ENCODE measurements at places on chromosomes 5 and 9.

GRCh38 chr5:133293960-133294359 is 242.1 kb downstream of the HSPA4 start:
- no peak for DNase-seq

- DNase-seq = no peak
Measured at GRCh38 chr5:131979816-131980215, 31.6 kb downstream of the ACSL6 start.

GRCh38 chr5:96404191-96404867 is 28.7 kb downstream of the PCSK1 start:
- no peak for DNase-seq

DNA sequence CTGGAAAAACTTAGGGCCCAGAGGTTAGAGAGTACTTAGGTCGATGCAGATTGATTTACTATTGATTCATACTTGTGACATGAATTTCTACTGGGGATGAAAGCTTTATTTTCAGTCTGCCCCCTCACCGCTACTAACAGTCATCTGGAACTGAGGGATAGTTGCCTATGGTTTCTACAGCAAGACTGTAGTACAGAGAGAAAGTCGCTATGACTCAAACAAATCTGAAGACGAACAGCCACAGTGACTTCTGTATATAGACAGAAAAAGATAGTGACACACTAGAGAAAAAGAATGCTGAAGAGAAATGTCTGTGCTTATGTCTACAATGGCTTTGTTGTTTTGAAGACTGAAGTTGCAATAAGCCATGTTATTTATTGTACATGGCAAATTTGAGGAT is 17.3 kb downstream of the OR13D1 start:
- DNase-seq = no peak

- DNase-seq = no peak
Measured at GRCh38 chr9:81156381-81156780, 533.0 kb downstream of the TLE1 start.

DNA sequence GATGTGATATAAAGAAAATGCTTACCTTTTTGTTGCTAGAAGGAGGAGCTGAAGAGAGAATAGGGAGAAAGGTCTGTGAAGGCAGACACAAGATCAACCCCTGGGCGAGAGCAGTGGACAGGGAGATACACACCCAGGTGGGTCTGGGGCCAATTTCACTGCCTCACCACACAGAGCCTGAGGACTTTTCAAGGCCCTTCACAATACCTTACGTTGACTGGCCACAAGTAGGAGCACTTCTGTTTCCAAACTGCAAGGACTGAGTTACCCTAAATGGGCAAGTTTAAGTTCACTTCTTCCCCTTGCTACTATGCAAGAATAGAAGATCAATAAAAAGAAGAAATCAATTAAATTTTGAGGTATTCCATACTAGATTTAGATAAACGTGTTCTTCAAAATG is 174.5 kb upstream of the SLC12A2 start:
- DNase-seq = no peak

GRCh38 chr9:110121170-110121569 is 86.8 kb downstream of the C9orf152 start:
- no peak for DNase-seq

All from ovary (tissue), 10 donors.